ENCODE measurements at places on chromosomes 2 and 18.
A peak's percentile ranks its signal among the peaks of the same experiment; 100 is the strongest.

GRCh38 chr2:196225213-196225612 is 53.8 kb upstream of the STK17B start:
- DNase-seq, result no peak

DNA sequence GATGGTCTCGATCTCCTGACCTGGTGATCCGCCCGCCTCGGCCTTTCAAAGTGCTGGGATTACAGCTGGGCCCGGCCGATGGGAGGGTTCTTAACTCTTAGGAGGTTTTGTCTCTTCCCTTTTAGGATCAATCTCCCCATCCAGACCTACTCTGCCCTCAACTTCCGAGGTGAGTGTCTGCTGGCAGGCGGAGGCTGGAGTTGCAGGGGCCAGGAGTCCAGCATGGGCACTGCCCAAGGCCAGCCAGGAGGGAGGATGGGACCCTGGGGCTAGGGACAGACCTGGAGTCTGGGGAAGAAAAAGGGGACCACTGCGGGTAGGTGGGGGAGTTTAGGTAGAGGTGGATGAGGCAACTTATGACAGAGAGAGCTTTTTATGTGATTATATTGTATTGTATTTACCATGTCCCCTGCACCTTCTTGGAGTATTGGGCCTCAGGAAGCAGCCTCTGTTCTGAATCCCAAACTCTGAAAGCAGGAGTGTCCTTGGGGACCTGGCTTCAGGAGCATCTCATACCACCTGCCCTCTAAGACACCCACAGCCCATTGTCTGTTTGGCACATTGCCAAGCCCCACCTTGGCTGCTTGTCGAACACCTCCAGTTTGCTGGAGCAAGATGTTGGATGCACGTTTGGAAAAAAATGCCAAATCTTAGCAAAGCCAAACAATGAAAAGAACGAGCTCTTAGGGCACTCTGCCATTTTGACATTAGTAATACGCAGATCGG is 5.6 kb downstream of the DES start:
- no peak for DNase-seq

GRCh38 chr18:48348739-48349138 is 60.4 kb downstream of the ZBTB7C start:
- DNase-seq, result no peak

GRCh38 chr2:102848366-102848839 is 86.6 kb downstream of the TMEM182 start:
- DNase-seq, result no peak

GRCh38 chr18:35267161-35267651 is 22.8 kb downstream of the ZSCAN30 start:
- peak; percentile 70 for DNase-seq

GRCh38 chr18:59833785-59834184 is 66.0 kb upstream of the PMAIP1 start:
- DNase-seq, result no peak

GRCh38 chr2:217714287-217714751 is 288.5 kb downstream of the TNS1 start:
- no peak for DNase-seq

GRCh38 chr2:100394111-100394641 is 23.3 kb downstream of the CHST10 start:
- DNase-seq, result no peak

DNA sequence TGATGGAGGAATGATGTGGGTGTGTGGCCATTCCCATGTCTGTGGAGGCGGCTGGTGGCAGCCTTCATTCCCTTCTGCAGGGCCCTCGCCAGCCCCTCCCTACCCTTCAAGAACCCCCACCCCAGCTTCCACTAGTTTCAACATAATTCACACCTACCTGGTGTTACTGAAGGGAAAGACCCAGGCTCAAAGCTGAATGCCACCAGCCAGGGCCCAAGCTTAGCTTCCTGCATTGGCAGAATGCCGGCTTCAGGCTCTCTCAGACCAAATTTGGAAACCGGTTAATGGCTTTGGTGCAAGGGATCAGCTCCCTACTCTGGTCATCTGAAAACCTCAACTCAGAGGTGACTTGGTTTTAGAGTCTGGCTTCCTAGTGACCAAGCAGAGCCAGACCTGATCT is 16.9 kb downstream of the GAREM2 start:
- DNase-seq, result no peak

DNA sequence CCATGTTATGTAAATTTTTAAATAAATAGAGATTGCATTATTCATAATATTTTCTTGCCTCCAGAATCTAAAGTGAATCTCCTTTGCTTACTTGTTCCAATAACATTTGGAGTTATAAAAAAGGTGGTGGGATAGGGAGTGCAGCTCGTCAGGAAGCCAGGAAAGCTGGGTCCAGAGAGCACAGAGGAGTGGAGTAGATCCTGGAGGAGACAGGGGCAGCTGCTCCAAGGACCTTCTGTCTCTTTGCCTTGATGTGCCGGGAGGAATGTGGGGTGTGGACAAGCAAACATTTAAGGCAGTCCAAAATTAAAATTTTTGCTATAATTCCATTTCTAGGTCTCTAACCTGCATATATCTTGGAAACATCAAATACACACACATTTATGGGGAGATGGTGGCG is 29.3 kb downstream of the HAUS1 start:
- DNase-seq, result no peak

- DNase-seq, result no peak
Observed at GRCh38 chr2:64818664-64819060, 164.9 kb upstream of the SERTAD2 start.

GRCh38 chr2:239299218-239299939 is 101.4 kb downstream of the HDAC4 start:
- DNase-seq, result no peak

DNA sequence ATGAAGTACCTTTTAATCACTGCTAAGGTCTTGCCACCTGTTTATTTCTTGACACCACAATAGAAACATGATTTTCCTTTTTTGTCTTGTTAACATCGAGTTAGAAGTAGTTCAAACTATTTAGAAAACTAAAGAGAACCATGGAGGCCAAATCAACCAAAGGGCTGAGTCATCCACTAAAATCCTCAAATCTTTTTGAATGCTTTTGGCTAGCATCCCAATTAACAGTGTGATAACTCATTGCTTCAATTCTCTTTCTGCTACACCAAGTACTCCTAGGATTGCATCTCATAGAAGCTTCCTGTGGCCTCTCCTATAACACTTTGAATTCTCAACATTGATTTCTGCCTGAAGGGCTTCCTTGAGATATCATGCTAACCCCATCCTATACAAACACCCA is 159.9 kb upstream of the MMADHC start:
- no peak for DNase-seq

- DNase-seq, result no peak
Observed at GRCh38 chr2:96090196-96090926, 26.0 kb downstream of the ADRA2B start.

GRCh38 chr2:38178119-38178518 is 102.2 kb upstream of the CYP1B1 start:
- DNase-seq, result no peak

GRCh38 chr2:128594651-128594910 is 275.9 kb upstream of the HS6ST1 start:
- DNase-seq, result no peak

DNA sequence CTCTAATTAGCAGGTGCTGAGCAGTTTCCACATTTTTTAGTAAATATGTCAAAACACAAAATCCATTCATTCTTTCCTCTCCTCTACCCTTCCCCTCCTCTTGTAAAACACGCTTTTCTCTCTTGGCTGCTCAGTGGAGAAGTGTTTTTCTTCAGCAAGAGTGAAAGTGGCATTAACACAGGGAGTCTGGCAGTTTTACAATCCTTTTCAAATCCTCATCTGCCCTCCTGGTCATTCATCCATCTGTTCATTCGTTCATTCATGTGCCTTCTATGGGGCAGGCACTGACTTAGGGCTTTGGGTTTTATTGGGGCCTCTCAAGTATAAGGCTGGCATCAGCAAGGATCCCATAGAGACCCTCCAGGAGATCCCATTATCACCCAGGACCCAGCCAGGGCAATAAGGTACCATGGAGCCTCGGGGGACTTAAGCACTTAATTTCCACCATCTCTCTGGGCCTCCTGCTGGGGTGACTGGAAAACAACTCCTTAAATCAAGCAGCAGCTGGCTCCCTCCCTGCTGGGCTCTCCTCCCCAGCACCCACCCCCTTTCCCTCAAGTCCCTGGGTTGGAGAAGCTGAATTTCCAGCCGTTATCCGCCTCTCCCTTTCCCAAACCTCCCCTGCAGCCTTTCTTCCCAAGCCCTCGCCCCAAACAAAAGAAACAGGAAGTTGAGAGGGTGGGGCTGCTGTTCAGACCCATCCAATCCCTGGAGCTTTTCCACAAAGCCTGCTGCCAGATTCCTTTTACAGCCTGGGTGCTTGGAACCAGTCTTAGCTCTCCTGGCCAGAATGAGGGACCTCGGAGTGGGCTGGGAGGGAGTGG is 32.6 kb downstream of the MARCHF4 start:
- DNase-seq, result no peak

GRCh38 chr2:129256642-129257041 is 722.8 kb upstream of the RAB6C start:
- no peak for DNase-seq

GRCh38 chr2:216044883-216045486 is 31.6 kb upstream of the MREG start:
- no peak for DNase-seq

DNA sequence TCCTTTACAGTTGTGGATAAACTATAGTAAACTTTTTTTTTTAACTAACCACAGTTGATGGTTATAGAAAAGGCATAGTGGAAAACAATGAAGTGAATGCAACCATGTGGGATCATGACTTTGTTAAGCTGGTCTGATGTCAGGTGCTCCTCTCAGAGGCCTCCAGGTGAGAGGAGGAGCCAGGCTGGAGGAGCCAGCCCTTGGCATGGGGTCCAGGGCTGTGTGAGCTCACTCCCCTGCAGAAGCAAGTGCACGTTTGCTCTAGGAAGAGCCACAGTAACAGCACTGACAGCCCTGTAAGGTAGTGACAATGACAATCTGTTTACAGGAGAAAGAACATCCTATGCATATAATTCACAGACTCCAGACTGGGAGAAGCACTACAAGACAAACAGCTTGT is 5.7 kb downstream of the PPP1R7 start:
- no peak for DNase-seq

- DNase-seq, result no peak
Observed at GRCh38 chr2:79083597-79084251, 4.1 kb downstream of the REG1B start.

DNA sequence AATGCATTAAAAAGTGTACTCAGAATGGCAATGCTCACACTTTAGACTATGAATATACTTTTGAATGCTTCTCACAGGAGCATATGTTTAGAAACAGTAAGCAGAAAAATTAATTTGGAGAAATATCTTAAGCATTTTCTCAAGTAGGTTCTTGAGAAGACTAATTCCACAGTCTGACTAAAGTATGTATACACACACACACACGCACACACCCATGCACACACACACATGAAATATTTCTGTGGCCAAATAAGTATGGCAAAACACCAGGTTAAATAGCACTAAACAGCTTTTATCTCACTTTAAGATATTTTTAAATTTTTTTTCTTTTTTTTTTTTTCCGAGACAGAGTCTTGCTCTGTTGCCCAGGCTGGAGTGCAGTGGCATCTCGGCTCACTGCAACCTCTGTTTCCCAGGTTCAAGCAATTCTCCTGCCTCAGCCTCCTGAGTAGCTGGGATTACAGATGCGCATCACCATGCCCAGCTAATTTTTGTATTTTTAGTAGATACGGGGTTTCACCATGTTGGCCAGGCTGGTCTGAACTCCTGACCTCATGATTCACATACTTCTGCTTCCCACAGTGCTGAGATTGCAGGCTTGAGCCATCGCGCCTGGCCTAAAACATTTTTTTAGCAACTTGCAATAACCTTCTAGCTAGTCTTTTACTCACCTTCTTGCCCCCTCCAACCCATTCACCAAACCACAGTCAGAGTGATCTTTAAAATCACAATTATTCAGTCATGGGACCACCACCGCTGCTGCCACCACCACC is 67.5 kb upstream of the SCG2 start:
- DNase-seq, result no peak

- DNase-seq, result no peak
Observed at GRCh38 chr2:121831841-121832240, 76.4 kb downstream of the TSN start.

DNA sequence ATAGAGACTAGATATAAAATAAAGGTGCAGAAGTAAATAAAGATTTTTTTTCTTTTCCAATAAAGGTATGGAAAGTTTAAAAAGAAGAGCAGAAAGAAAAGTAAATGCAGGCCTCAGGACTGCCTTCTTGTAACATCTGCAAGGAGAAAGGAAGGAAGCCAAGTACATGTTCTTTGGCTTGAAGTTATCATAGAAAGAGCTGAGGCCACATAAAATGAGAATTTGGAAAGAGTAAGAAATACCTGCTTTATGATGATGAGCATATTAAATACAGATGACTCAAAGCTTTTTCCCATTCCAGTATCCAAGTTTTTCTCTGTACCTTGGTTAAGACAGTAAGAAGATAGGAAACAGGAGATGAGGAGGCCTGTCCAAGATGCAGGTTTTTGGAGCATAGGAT is 25.3 kb upstream of the UBE2E3 start:
- no peak for DNase-seq

DNA sequence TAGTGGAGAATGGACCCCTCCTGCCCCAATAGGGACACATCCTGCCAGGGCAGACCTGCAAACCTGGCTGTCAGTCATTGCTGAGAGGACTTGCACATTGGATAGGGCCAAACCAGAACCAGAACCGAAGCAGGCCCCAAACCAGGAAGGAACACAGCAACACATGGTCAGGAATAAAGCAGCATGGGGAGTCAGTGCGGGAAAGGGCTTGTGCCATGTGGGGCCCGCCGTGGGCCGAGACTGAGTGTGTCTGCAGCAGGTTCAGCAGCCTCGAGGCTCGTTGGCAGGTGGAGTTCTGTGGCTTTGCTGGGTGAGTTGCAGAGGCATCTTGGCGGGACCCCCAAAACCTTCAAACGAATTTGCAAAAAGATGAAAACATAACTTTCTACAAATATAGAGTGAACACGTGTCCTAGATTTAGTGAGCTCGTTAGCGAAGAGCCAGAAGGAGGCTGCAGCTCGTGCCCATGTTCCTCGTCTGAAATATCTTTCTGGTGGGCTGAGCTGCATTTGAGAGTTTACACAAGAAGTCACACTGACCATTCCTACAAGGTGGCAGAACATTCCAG is 44.9 kb upstream of the LDLRAD4 start:
- DNase-seq, result no peak

- no peak for DNase-seq
Observed at GRCh38 chr2:45874344-45874743, 222.9 kb downstream of the PRKCE start.

DNA sequence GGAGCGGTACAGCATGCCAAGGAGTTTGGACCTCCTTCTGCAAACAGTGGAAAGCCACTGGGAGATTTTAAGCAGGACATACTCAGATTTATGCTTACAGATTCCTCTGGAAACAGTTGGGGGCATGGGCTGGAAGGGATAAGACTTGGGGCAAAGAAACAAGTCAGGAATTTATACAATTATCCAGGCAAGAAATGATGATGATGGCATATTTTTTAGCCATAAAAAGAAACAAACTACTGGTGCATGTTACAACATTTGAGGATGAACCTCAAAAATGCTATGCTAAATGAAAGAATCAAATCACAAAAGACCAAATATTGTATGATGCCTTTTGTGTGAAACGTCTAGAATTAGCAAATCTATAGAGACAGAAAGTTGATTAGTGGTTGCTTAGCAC is 13.5 kb upstream of the VIT start:
- DNase-seq, result no peak

- no peak for DNase-seq
Observed at GRCh38 chr2:37707393-37707792, 36.0 kb upstream of the CDC42EP3 start.

- DNase-seq, result no peak
Observed at GRCh38 chr2:18104595-18105224, 226.2 kb downstream of the KCNS3 start.

GRCh38 chr2:8352296-8352695 is 329.6 kb upstream of the ID2 start:
- no peak for DNase-seq

GRCh38 chr18:44458777-44459176 is 221.9 kb upstream of the SETBP1 start:
- DNase-seq, result no peak
